ENCODE measurements at places on chromosomes 7 and 10.
A peak's percentile ranks its signal among the peaks of the same experiment; 100 is the strongest.

DNA sequence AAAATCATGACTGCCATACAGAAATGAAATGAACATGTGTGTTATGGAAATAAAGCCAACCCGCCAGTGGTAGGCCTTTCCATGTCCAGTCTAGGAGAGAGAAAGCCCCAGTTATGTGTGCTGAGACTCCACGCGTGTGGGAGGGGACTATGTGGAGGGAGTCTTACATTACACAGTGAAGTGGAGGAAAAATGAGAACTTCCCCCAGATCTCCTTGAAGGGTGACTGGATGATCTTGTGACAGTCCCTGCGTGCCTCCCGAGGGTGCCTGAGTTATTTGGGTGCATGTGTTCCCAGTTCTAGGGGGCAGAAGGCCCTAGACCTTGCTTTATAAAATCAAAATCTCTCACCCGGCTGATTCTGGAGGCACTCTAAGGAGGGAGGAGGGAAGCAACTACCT, 24.2 kb downstream of the UPP1 start:
- DNase-seq: no peak

DNA sequence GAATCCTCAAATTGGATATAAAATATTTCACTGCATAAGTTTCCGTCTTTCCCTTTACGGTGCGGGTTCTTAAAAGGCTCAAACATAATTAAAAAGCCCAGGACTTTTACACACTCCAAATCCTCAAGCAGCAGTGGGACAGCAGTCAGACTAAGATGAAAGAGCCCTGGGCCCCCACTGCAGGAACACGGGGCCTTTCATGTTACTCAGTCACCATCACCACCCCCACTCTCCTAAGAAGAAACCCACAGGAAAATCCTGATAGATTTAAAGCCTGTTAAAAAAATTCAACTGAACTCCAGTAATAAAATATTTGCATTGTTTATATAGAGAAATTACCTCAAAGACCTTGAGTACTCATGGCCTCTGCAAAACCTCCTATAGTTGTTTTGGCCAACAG, 74.0 kb upstream of the TRIL start:
- no peak for DNase-seq

- no peak for DNase-seq
Measured at GRCh38 chr7:22452142-22452959, 47.6 kb downstream of the STEAP1B start.

DNA sequence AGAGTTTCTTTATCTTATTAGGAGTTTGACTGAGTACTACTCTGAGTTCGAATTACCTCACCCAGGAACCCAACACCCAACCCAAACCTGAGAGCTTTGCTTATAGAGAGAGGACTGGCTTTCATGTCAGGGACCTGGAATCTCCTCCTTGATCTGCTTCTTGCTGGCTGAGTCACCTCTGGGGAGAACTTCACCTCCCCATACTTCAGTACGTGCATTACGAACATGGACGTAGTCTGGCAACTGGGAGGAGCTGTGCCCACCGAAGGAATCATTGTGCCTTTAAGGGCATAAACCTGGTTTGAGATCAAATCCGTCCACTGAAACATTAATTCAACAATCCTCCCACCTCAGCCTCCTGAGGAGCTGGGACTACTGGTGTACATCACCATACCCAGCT, 12.2 kb upstream of the PSAP start:
- DNase-seq: no peak

DNA sequence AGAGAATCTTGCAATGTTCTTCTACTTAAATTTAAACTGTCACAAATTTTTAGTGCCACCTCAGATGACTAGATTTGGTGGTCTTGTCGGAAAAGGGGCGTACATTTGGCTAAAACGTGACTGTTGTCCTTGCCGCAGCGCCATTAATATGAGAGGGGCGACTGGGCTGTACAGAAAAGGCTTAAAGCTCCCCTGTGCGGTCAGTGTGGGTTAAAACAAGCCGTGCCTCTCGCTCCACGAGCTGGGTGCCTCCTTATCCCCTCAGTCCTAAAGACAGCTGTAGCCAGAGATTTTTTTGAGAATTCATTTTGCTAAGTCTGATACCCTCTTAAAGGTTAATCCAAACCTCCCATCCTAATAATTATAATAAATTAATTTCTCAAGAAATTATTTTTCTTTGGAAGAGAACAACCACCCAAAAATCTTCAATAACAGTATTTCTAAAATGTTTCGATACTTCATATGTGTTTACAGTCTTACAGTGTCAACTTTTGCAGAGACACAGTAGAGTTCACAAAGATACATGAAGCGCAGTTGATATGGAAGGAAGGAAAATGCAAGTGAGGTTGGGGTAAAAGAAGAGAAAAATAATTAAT, 68.6 kb downstream of the C7orf25 start:
- no peak for DNase-seq

- no peak for DNase-seq
Measured at GRCh38 chr7:135950972-135951371, 26.2 kb downstream of the MTPN start.

GRCh38 chr7:8211725-8212096, 50.3 kb downstream of the ICA1 start:
- DNase-seq: no peak

GRCh38 chr10:87038786-87039185, 18.7 kb downstream of the FAM25A start:
- DNase-seq: no peak

DNA sequence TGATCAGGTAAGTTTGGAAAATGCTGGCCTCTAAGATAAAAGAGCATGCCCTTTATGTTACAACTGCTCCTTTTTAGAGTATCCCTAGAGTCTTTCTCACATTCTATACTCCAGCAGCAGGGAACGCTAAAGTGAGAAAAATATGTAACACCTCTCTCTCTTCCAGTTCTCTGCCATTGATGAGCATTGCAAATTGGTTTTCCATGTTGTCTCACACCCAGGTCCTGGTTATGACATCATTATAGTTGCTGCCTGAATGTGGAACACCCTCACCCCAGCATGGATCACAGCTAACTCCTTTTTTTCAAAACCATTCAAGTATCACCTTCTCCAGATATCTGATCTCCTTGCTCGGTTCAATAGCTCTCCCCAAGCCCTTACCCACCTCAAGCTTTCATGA, 84.4 kb downstream of the DGKI start:
- no peak for DNase-seq

GRCh38 chr10:98915911-98916310, 319.7 kb downstream of the HPSE2 start:
- no peak for DNase-seq

DNA sequence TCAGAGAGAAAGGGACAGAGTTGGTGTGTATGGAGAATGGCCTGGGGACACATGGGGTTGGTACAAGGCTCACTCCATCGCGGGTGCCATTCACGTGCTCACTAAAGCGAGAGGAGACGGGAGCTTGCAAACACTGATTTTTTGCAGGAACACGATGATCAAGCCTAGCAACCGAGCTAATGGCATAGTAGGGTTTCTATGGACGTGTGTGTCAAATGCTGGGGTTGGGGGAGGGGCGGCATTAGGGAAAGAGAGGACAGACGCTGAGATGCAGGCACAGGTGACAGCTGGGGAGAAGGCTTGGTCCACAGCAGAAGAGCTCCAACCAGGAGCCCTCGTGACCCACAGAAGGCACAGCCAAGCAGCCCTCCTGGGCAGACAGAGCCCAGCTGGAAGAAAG, 33.9 kb downstream of the RCC1L start:
- no peak for DNase-seq

DNA sequence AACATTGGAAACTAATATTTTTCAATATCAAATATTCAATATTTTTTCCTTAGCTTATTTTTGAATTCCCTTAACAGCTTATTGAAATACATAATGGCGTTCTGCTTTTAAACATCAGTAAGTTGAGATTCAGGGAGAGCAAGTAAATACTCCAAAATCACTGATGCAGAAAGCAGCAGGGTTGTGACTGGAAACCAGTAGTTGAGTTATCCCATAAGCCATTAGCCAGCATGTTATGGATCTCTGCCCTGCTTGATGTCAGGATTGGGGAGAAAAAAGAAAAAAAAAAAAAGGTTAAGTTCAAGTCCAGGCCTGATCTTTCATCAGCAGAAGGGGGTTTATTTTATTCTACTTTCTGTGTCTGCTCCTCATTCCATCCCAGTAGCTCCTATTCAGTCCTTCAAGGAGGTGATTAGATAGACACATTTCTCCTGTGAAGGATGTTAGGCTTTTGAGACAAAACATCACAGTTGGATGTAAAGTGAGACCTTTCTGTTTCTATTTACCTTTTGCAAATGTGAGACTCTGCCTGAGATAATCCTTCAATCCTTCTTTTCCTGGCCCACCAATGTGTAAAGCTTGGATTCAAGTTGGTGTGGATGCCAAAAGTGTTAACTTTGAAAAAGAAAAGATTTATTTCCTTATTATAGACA, 110.9 kb upstream of the HDAC9 start:
- DNase-seq: peak; percentile 29

GRCh38 chr7:74400420-74401136, 53.1 kb upstream of the GTF2IRD1 start:
- no peak for DNase-seq

DNA sequence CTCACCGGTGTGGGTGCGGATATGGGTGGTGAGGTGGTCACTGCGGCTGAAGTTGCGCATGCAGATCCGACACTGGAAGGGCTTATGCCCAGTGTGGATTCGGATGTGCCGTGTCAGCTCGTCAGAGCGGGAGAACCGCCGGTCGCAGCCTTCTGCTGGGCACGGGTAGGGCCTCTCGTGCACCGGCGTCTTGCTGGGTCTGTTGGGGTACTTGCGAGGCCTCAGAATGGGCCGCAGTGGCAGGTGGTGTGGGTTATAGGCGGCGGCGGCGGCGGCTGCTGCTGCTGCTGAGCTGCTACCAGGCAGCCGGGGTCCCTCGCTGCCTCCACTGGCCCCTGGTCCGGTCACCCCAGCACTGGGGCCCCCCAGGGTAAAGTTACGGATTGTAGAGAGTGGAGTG, 2.7 kb downstream of the EGR2 start:
- DNase-seq: no peak

DNA sequence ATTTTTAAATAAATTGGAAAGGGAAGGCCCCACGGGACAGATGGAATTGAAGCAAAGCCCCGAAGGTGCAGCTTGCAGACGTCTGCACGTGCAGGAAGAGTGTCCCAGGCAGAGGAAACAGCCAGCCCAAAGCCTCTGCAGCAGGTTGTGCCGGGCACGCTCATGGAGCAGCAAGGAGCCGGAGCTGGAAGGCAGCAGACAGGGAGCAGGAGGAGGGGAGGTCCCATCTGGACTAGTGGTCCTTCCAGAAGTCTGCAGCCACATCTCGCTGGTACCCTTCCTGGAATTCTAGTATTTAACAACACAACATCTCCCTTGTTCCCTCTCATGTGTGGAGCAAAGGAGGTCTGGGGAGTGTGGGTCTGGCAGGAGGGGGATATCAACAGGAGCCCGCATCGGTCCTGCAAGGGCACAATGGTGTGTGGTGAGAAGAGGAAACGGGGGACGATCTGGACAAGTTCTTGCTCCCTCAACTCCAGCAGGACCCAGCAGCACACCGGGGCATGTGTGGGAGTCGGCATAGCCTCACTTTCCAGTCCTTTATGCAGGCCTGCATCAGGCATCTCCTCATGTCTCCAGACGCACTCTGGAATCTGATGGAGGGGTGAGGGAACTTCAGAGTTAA, 169.3 kb downstream of the GRID1 start:
- no peak for DNase-seq

DNA sequence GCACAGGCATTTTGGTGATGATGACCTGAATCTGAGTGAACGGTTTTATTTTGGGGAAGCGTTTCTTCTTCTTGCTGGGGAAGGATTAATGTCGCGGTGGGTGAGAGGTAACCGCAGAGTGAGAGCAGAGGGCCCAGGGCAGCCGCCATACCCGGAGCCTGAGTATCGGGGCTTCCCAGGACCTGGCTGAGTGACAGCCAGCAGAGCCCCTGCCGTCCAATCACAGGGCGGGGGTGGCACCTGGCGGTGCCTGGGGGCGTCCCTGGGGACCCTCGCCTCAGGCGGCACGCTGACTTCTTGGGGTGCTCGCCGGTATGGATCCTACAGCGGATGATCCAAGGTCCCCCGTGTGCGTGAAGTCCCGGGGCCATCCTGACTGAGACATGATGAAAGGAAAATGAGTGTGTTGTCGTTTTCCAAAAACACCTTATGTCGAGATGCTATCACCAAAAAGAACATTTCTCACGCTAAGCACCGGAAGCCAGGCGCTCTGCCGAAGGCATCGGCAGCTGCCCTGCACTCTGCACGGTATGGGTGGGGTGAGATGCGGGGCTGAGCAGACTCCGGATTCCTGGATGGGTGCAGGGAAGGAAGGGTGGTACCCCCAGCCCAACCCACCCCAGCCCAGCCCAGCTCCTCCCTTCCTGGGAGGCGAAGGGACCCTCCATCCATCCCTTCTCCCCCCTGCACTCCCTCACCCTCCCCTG, 227.9 kb upstream of the SHH start:
- no peak for DNase-seq

GRCh38 chr10:79342295-79342761, 4.9 kb upstream of the PPIF start:
- no peak for DNase-seq

DNA sequence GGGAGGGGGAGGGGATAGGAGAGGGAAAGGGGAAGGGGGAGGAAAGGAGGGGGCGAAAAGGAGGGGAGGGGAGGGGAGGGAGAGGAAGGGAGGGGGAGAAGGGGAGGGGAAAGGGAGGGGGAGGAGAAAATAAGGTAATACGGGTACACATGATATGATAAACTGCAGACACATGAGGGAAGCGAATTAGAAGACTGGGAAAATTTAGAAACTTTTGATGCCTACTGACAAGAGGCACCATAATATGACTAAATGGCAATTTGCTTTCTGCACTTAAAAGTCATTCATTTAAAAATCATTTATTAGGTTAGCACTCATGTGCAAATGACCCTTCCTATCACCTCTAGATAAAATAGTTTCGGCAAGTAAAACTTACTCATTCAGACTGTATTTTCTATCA, 73.6 kb downstream of the ARHGAP12 start:
- no peak for DNase-seq

DNA sequence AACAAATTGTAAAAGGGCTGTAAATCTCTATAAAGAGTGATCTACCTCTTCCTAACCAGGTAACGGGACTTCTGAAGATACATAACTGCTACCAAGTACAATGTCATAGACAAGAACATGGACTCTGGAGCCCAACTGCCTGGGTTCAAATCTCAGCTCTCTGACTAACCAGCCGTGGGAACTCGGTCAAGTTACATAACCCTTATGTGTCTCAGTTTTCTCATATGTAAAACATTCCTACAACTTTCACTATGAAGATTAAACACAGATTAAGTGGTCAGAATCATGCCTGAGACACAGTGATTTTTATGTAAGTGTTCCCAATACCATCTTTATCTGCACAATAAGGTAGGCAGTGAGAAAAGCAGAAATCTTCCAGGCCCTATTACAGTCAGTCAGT, 52.6 kb downstream of the ITGB1 start:
- DNase-seq: no peak

DNA sequence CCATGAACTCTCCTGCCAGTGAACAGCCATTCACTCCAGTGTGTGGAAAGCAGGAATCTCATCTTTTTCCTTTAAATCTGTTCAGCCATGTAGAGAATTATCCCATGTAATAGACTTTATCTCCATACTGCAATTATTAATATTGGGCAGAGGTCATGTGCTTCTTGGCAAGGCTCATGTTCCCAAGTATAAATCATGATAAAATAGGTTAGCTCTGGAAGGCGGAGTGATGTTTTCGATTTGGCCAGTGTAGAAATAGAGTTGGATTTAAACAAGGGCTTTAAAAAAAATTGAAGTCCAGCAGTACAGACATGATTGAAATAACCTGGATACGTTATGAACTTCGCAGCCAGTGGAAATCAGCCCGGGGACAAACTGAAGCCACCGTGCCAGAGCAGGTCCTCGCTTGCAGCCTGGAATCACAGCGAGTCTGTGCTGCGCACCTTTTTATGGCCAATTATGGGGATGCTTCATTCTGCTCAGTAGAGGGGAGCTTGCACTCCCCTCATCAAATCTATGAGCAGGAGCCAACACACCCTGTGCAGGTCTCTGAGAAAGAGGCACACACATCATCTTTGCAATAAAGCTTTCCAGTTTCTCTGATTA, 654.0 kb upstream of the MKI67 start:
- DNase-seq: no peak
